Left lung (tissue), 14 donors: ENCODE measurements at places on chromosomes 12 and 14. TPM values are rescaled to one million over a fixed set of nuclear protein-coding genes. Genes with fewer than 3 reads are reported as not detected.

PLA2G1B gene
- 1.9 TPM for polyA plus RNA-seq

PELI2 gene
- 12.8 TPM for polyA plus RNA-seq

DNA sequence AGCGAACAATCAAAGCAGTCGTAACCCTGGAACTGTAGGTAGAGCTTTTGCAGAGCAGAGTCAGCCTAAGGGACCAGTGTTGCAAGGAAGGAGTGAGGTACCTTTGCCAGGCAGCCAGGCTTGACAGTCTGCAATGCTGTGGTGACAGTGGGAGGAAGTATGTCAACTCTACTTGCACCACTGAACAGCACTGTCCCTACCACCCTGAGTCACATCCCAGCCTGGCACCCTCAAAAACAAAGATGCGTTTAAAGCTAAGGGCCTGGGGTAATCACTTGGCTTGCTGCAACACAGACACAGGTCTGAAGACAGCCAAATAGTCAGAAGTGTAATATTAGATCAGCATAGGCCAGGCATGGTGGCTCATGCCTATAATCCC lies 141.9 kb downstream of the DPF3 start:
- H3K27ac ChIP-seq = no peak overlapping the region
- H3K27me3 ChIP-seq = no peaks in the 10 kb centered on the region
- no peaks in the 10 kb centered on the region for H3K36me3 ChIP-seq
- H3K4me3 ChIP-seq = no peak overlapping the region
- H3K4me1 ChIP-seq = no peaks in the 10 kb centered on the region

BCL2L2 gene
- 39.2 TPM for polyA plus RNA-seq

DNA sequence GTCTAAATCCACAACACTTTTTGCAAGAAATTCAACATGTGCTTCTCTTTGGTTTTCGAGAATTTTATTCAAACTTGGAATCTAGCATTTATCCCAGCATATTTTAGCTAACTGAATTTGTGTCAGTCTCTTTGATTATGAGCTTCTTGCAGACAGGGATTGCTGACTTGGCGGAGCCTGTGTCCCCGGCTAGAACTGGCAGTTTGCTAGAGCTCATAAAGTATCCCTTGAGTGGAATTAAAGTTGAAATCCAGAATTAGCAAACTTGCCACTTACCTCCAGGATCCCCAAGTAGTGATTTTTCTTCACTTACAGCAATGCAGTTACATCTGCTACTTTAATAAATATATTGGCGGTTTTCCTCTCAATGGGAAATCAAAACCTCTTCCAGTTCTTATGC lies 306.9 kb downstream of the AACS start:
- no peak for DNase-seq
- H3K36me3 ChIP-seq = no peaks in the 10 kb centered on the region
- H3K27me3 ChIP-seq = peaks cover 15% of the 10 kb centered on the region
- H3K27ac ChIP-seq = no peak overlapping the region

DNA sequence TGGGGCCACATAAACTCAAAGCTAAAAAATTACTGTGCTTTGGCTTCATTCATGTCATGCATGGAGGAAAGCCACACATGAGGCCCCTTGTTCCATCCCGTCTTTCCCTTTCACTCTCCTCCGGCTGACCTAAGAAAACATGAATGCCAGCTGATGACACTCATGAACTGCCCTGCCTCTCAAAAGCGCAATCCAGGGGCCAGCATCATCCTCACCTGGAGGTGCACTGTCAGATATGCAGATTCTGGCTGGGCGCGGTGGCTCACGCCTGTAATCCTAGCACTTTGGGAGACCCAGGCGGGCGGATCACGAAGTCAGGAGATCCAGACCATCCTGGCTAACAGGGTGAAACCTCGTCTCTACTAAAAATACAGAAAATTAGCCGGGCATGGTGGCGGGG lies 116.1 kb upstream of the FOXN3 start:
- no peaks in the 10 kb centered on the region for H3K36me3 ChIP-seq
- no peaks in the 10 kb centered on the region for H3K4me1 ChIP-seq
- H3K4me3 ChIP-seq = no peak overlapping the region
- DNase-seq = no peak

MAP4K5 gene
- polyA plus RNA-seq = 68.7 TPM

NDRG2 gene
- 131 TPM for polyA plus RNA-seq

- H3K36me3 ChIP-seq = no peaks in the 10 kb centered on the region
- H3K27me3 ChIP-seq = no peaks in the 10 kb centered on the region
- H3K4me1 ChIP-seq = no peaks in the 10 kb centered on the region
- no peak for DNase-seq
Observed at GRCh38 chr12:29033519-29033918, 115.6 kb upstream of the FAR2 start.

WNT5B gene
- polyA plus RNA-seq = 5.8 TPM

KRT74 gene
- not detected for polyA plus RNA-seq

- H3K27me3 ChIP-seq = no peaks in the 10 kb centered on the region
- H3K4me3 ChIP-seq = peak overlapping the region; percentile 28
- peaks cover 76% of the 10 kb centered on the region for H3K4me1 ChIP-seq
- H3K27ac ChIP-seq = peak overlapping the region; percentile 84
Observed at GRCh38 chr14:51860825-51861499, 550 bp downstream of the GNG2 start.

AKAP3 gene
- polyA plus RNA-seq = 2.3 TPM

RIMBP2 gene
- 18.9 TPM for polyA plus RNA-seq

GLT8D2 gene
- 34.6 TPM for polyA plus RNA-seq

DNA sequence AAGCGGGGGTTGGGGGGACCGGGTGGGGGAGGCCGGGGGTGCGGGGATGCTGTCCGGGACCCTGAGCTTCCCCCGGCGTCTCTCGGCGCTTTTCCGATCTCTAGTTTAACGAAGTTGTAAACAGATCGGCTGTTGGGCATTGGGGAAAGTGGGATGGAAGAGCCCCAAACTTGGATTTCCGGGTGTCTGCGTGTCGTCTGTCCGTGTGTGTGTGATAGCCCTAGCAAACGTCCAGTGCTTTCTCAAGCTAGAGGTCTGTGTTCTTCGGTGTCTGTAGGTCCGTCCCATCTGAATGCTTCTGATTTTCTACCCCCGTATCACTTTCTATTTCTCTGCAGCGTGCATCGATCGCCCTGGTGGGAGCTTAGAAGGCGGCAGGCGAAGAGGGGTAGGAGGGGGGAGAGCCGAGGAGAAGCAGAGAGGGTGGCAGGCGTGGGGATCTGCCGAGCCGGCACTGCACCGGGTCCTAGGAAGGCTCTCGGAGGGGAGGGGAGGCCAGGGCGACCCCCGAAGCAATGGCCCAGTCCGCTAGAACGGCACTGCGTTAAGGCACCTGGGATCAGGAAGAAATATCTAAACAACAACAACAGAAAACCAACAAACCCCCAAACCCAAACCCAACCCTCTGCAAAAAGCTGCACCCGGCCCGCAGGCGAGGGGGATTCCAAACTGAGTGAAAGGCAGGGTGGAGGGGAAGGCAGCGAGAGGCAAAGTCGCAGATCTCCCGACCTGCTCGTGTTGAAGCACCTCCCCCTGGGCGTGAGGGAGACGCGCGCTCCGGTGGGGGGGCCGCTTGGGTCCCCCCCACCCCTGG lies 1.0 kb downstream of the KCNA1 start:
- no peak for DNase-seq
- peaks cover 99% of the 10 kb centered on the region for H3K27me3 ChIP-seq
- no peaks in the 10 kb centered on the region for H3K36me3 ChIP-seq
- peak overlapping the region; percentile 9 for H3K4me3 ChIP-seq
- H3K27ac ChIP-seq = no peak overlapping the region
- no peaks in the 10 kb centered on the region for H3K4me1 ChIP-seq

GRCh38 chr12:55700255-55701018 lies 7.3 kb downstream of the ITGA7 start:
- H3K4me1 ChIP-seq = no peaks in the 10 kb centered on the region
- DNase-seq = no peak
- no peaks in the 10 kb centered on the region for H3K27me3 ChIP-seq
- no peak overlapping the region for H3K27ac ChIP-seq

PLEKHG3 gene
- 63.8 TPM for polyA plus RNA-seq

DNA sequence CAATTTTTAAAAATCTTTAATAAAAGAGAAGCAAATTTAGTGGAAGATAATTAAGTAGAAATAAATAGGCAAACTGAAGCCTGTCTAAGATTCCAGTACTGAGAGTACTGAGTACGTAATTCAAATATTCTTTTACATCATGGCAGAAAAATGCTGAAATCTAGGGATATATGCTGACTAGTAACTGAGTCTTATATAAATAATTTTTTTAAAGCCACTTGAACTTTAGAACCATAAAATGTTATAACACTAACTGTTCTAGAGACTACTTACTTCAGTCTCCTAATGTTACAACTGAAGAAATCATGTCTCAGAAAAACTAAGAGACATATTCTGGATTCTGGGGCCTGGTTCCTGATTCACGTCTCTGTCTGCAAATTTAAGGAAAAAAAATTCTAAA lies 230.6 kb upstream of the PLEKHG7 start:
- no peak overlapping the region for H3K27ac ChIP-seq
- no peak for DNase-seq
- H3K4me1 ChIP-seq = no peaks in the 10 kb centered on the region
- H3K27me3 ChIP-seq = no peaks in the 10 kb centered on the region

DNA sequence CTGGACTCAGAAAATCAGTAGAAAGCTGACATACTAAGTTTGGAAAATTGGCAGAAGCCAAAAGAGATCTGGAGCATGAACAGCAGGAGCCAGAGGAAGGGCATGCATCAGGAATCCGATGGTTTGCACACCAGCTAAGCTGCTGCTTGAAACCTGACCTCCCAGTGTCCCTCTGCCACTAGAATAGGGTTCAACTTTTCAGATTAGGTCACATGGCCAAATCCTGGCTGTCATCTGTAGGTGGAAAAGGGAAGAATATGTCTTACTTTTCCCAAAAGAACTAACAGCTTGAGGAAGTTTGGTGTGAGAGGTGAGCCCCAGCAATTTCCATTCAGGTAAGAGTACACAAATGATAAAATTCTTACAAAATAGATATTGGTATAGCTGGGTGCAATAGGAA lies 732.6 kb downstream of the RERGL start:
- no peaks in the 10 kb centered on the region for H3K27me3 ChIP-seq
- no peak overlapping the region for H3K4me3 ChIP-seq
- no peak for DNase-seq

- no peak overlapping the region for H3K4me3 ChIP-seq
- no peaks in the 10 kb centered on the region for H3K27me3 ChIP-seq
- H3K27ac ChIP-seq = no peak overlapping the region
- H3K36me3 ChIP-seq = no peaks in the 10 kb centered on the region
Observed at GRCh38 chr12:50618864-50619609, 114.3 kb downstream of the DIP2B start.

- H3K4me1 ChIP-seq = peaks cover 7% of the 10 kb centered on the region
- H3K27me3 ChIP-seq = no peaks in the 10 kb centered on the region
- no peaks in the 10 kb centered on the region for H3K36me3 ChIP-seq
- peak overlapping the region; percentile 94 for H3K27ac ChIP-seq
Observed at GRCh38 chr12:31727192-31727591, 1.6 kb downstream of the AMN1 start.

DNA sequence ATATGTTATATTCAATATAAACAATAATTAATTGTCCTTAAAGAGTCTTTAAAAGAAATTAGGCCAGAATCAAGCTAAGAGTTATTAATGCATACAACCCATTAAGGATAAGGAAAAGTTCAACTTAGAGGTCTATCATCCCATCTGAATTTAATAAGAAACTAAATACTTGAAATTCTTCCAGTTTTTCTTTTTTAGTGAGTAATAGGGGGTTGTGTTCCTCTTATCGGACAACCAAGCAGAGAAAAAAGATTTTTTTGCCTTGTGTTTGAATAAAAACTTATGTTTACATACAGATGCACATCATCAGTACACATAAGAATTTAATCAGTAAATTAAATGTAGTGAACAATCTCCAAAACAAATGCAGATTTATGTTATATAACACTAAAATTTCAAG lies 32.5 kb downstream of the PAWR start:
- H3K27me3 ChIP-seq = no peaks in the 10 kb centered on the region
- DNase-seq = no peak
- no peaks in the 10 kb centered on the region for H3K4me1 ChIP-seq
- H3K36me3 ChIP-seq = no peaks in the 10 kb centered on the region
- H3K27ac ChIP-seq = no peak overlapping the region

DNA sequence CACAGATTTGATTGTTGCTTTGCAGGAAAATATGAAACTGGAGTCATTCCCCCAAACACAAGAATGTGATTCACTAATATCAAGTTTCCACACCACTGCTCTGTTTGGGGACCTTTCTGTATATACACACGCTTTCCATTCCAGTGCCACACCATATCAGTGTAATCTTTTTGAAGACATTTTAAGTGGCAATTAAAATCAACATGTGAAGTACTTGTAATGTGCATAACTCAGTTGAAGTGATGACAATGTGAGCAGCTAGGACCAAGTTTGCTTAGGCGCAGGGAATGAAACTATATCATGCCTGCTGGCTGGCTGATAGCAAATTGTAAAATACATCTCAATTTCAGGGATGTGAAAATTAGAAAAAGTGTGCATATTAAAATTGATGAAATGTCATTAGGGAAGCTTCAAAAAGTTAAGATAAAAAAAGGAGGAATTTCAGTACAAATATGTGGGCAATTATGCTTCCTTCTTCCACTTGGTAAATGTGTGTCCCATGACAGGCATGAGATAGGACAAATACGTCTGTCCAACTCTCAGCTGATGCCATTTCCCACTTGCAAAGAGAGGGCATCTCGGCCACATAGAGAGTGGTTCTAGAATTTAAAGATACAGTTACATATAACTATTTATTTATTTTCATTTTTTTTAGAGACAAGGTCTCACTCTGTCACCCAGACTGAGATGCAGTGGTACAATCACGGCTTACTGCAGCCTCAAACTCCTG lies 43.7 kb downstream of the HSPB8 start:
- DNase-seq = no peak
- no peaks in the 10 kb centered on the region for H3K27me3 ChIP-seq
- H3K4me1 ChIP-seq = no peaks in the 10 kb centered on the region
- no peak overlapping the region for H3K27ac ChIP-seq
- no peak overlapping the region for H3K4me3 ChIP-seq

- no peaks in the 10 kb centered on the region for H3K4me1 ChIP-seq
- DNase-seq = no peak
- H3K27me3 ChIP-seq = no peaks in the 10 kb centered on the region
- no peak overlapping the region for H3K27ac ChIP-seq
Observed at GRCh38 chr14:46464341-46464740, 187.2 kb downstream of the RPL10L start.

ABCD2 gene
- polyA plus RNA-seq = 0.11 TPM

MUCL1 gene
- not detected for polyA plus RNA-seq

- H3K27ac ChIP-seq = no peak overlapping the region
- no peaks in the 10 kb centered on the region for H3K4me1 ChIP-seq
- peaks cover under 1% of the 10 kb centered on the region for H3K36me3 ChIP-seq
- no peak overlapping the region for H3K4me3 ChIP-seq
- H3K27me3 ChIP-seq = no peaks in the 10 kb centered on the region
Observed at GRCh38 chr12:32312049-32312670, 87.2 kb upstream of the FGD4 start.

AGAP2 gene
- polyA plus RNA-seq = 0.57 TPM

GLIPR1L1 gene
- 0.45 TPM for polyA plus RNA-seq
